ENCODE measurements at places on chromosomes 16 and 17.

GRCh38 chr17:38579934-38580333 lies 25.8 kb downstream of the SRCIN1 start:
- no peak for DNase-seq

- no peak for DNase-seq
Observed at GRCh38 chr16:75965504-75966374, 239.4 kb upstream of the CPHXL start.

- DNase-seq, result no peak
Observed at GRCh38 chr17:41457676-41458075, 9.5 kb downstream of the KRT32 start.

DNA sequence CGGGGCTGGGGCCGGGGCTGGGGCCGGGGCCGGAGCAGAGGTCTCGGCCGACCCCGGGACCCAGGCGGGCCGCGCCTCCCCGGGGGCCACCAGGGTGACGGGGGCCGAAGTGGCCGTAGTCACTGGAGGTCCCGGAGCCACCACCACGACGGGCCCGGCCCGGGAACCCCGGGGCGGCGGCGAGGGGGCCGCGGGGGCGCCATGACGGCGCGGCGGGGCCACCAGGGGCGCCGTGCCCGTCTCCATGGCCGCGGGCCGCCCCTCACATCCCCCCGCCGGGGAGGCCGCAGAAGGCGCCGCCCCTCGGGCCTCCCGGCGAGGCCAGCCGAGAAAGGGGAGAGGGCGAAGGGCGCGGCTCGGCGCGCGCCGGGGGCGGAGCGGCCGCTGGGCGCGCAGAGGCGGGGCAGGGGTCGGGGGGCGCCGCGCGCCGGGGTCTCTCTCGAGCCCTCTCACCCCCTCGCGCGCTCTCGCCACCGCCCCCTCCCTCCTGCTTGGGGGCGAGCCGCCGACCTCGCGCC lies 297 bp downstream of the TBC1D10B start:
- DNase-seq, result no peak

DNA sequence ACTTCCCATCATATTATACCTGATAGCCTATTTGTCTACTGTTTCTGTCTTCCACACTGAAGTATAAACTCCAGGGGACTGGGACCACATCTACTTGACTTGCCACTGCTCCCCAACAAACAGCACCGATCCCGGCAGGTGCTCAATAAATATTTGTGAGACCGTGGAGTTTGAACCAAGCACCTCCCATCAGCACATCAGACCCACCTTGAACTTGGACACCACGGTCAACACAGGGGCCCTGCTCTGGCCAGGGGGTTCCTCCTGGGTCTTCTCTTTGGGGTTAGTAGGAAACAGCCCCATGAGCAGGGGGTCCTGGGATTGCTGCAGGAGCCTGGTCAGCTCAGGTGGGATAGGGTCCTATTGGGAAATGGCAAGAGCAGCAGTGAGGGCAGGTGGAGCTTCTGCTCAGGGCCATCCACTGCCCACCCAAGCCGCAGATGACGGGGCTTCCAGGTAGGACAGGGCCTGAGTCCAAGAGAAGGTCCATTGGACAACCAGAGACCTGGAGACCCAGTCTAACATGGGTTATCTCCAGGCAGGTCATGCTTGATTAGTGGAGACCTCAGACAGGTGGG lies 19.9 kb downstream of the ZNHIT3 start:
- no peak for DNase-seq

DNA sequence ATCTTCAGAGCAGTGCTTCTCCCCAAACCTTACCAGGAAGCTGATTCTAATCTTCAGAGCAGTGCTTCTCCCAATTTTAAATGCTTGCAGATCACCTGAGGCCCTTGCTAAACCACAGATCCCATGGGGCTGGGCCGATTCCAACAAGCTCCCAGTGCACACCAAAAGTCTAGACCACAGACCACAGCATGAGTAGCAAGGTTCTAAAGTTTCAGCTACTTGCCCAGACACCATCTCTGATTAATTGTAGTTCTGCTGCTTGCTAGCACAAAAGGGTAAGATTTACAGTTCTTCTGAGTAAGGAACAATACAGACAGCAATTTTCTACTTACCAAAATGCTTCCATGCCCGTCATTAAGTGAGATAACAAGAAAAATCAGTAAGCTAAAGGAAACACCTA lies 12.2 kb downstream of the CLEC3A start:
- no peak for DNase-seq

DNA sequence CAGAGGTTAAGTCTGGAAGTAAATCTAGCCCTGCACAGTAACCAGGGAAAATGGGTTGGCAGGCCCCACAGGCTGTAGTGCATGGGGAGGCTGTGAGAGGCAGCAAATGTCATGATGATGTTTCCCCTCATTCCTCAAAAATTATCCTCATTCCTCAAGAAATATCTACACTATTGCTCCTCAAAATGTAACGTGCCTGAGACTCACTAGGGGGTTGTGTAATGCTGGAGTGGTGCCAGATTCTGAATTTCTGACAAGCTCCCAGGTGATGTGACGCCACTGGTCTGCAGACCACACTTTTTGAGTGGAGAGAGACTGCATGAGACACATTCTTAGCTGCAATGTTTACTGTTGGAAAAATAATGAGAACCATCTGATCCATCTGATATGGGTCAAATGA lies 1.2 kb upstream of the MPP3 start:
- no peak for DNase-seq

GRCh38 chr16:55552621-55553020 lies 13.9 kb upstream of the CAPNS2 start:
- DNase-seq, result no peak

- no peak for DNase-seq
Observed at GRCh38 chr17:62676952-62677596, 49.6 kb downstream of the MRC2 start.

DNA sequence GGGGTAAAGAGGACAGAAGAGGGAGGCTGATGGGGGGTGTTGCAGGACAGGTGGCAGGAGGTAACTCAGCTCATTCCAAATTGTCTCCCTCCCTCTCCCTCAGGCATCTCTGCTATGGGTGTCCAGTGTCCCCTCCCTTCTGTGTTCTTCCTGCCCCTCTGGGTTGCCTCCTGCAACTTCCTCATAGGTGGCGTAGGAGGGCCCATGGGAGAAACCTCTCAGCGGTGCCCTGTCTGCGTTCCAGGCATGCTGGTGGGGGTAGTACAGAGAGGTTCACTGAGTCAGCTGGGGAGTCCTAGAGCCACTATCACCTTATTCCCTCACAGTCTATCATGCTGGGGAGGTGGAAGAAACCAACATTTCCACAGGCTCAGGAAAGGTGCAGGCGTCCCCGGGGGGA lies 14.7 kb upstream of the ODF4 start:
- no peak for DNase-seq

DNA sequence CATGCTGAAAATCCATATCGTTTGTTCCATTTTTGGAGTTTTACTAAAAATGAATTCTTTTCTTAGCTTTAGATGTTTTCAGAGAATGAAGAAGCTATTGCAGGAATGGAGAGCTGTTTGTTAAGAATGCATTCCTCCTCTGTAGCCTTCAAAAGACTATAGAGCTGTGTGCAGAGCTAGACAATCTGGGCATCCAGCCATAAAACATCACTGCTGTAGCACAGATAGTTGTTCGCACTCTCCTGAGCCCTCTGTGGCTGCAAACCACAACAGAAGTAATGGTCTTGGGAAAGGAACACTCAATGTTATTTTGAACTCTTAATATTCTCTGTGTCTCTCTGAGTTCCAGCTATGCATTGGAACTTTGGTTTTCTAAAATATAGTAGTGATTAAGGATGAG lies 4.9 kb downstream of the TNRC6C start:
- DNase-seq, result no peak

GRCh38 chr17:56987283-56987834 lies 9.4 kb downstream of the SCPEP1 start:
- no peak for DNase-seq

- no peak for DNase-seq
Observed at GRCh38 chr17:36088670-36089338, 1.1 kb downstream of the CCL3 start.

DNA sequence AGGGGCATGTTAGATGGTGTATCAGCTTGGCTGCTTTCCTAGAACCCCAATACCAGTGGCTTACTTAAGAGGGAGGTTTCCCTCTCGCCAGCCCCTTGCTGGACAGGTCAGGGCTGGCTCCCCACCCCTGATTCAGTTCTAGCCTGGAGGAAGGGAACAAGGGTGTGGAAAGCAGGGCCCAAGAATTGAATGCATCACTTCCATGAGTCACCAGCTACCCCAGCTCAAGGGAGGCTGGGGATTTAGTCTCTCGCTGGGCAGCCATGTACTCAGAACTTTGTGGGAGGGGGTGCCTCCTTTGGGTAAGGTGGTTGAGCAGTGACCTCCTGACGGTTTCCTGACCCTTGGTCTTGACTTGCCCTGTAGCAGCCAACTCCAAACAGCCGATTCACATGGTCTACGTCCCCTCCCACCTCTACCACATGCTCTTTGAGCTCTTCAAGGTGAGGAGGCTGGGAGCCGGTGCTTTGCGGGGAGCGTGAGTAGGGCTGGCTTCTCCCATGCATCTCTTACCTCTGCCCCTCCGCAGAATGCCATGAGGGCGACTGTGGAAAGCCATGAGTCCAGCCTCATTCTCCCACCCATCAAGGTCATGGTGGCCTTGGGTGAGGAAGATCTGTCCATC lies 12.8 kb downstream of the PDK2 start:
- no peak for DNase-seq

DNA sequence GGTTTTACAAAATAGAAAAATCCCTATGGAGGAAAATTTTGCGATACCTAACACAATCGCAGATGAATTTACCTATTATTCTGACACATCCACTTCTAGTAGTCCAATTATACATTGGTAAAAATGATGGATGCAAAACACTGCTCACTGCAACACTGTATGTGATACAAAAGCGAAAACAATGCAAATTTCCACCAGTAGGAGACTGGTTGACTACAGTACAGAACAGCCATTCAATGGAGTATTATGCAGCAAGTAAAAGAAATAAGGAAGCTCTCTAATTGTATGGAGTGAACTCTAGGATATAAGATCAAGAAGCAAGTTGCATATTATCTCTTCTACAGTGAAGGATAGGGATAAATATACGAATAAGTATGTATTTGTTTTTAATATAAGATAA lies 48.5 kb downstream of the SETD6 start:
- DNase-seq, result no peak

DNA sequence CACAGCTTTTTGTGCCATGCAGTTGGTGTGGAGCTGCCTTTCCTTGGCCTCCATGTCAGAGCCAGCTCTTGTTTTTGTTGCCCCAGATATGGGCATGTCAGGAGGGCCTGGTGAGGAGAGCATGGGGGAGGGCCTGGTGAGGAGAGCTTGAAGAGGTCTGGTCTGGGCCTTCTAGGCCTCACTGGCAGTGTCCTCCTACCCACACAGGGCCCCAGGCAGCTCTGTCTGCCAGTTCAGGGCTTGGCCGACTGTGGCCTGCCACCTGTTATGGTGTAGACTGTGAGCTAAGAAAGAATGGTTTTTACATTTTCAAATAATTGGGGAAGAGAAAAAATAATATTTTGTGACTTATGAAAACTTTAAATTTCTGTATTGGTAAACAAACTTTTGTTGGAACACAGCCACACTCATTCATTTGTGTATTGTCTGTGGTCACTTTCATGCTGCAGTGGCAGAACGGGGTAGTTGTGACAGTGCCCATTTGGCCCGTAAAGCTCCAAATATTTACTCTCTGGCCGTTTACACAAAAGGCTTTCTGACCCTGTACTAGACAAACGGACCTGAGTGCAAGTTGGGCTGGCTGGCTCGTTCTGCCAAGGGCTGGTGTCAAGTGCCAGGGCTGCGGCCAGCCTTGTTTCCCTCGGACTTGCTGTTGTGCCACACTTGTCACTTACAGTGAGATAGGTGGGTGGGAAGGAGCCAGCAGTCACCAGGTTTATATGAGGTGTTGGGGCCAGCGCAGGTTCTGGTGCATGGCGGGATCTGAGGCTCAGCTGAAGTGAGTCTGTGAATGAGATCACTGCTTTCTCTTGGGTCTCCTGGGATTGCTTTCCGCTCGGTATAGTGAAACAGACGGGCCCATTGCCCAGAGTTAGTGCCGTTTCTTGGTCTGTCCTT lies 18.2 kb downstream of the PGS1 start:
- DNase-seq, result no peak

- no peak for DNase-seq
Observed at GRCh38 chr16:77834635-77835540, 46.5 kb downstream of the VAT1L start.

DNA sequence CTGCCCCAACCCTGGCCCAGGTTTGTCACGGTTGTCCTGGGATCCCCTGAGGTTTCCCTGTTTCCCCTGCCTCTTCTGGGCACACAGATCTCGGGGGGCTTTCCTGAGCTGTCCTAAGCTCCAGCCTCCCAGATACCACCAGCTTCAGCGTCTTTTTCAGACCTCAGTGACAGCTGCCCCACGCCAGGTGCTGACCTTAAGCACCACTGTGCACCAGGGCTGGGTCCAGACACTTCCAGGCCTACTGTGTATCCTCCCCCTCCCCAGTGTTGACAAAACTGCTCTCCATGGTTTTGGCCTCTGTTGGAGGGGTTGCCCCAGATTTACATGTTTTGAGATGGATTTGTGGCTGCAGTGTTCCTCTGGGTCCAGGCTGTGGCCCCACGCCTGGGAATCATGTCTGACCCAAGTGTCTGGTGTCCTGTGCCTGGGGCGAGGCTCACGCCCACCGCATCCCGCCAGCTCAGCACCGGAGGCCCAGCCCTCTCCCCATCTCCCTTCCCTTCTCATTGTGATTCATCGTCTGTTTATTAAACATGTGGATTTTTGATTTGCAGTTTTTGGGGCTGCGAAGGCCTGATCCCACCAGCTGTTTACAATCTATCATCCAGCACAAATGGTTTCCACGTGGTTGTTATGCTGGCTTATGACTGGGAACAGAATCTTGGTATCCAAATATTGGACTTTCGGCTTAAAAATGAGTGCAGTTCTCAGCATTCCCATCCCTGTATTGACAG lies 82.1 kb downstream of the METRNL start:
- no peak for DNase-seq

- no peak for DNase-seq
Observed at GRCh38 chr17:79326814-79327213, 252.2 kb downstream of the ENGASE start.

DNA sequence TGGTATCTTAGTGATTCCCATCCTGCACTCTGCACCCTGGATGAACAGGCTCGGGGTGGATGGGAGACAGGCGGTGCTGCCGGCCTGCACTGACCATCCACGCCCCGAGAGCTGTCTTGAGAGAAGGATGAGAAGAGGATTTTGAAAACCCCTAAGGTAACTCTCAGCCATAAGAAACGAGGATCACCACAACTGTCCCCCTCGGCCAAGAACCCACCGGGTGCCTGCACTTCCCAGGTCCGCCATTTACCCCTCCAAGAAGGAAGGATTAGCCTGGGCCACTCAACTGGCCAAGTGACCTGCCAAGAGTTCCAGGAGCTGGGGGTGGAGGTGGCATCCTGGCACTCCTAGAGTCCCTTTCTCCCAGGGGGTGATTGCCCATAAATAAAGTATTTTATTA lies 302.4 kb upstream of the TNRC6C start:
- DNase-seq, result no peak

- DNase-seq, result no peak
Observed at GRCh38 chr17:37797206-37797605, 52.3 kb upstream of the HNF1B start.

GRCh38 chr17:58091024-58091567 lies 7.9 kb downstream of the DYNLL2 start:
- no peak for DNase-seq

Data from activated naive CD4-positive, alpha-beta T cell treated with anti-CD3 and anti-CD28 coated beads, Interleukin-2, amount 50 U/mL, for 16 hours (primary cell).